ENCODE measurements at places on chromosomes 16 and 17.

DNA sequence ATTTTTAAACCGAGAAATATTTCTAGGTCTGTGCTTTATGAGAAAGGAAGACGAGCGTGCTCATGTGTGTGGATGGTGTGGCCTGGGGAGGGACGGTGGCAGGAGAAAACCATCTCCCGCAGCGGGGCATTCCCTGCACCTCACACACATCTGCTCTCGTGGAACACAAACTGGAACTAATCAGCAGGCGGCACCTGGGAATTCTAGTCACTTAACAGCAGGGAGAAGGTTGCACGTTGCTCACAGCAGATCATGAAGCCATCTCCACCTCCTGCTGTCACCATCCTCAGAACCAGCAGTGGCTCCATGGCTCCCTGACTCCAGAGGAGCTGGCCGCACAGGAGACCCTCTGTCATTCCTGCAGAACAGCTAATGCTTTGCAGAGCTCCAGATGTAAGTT lies 35.2 kb downstream of the ADCY9 start:
- no peak for DNase-seq

DNA sequence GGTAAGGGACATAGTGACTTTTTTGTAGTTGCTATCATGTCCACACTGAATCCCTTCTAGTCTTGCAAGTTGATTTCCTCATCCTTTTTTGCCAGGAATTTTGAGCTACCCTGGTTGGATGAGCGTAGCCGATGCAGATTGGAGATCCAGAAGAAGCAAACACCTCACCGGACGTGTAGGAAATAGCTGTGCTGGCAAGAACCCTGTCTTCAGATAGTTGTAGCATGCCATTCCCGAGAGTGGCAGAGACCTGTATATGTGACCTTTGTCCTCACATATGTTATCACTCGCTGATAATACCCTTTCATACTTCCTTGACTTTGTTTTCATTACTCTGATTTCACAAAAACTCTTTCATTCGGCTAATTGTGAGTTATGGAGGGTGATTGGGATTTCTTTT lies 6.2 kb upstream of the CASC3 start:
- peak; percentile 66 for DNase-seq

- DNase-seq, result no peak
Measured at GRCh38 chr16:68779891-68780290, 42.8 kb downstream of the CDH1 start.

DNA sequence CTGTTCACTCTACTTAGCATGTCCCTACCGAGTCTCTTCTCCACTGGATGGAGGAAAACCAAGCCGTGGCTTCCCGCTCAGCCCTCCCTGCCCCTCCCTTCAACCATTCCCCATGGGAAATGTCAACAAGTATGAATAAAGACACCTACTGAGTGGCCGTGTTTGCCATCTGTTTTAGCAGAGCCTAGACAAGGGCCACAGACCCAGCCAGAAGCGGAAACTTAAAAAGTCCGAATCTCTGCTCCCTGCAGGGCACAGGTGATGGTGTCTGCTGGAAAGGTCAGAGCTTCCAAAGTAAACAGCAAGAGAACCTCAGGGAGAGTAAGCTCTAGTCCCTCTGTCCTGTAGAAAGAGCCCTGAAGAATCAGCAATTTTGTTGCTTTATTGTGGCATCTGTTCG lies 2.8 kb upstream of the LPCAT2 start:
- DNase-seq, result no peak

DNA sequence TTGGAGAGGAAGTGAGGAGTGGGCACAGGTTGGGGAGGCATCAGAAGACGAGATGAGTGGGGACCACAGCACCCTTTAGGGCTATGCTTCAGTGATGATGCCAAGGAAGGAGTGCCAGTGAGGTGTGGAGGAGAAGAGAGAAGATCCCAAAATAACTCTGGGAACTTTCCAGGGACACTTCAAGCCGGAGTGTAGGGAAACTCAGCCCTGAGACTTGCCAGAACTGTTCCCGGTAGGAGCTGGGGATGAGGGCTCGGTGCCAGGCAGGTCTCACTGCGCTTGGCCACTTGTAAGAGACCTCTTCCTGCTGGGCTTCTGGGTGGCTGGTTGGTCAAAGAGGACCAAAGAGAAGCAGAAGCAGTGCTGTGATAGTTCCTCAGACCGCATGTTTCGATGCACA lies 63.6 kb downstream of the SHISA6 start:
- no peak for DNase-seq

GRCh38 chr16:80735846-80736245 lies 68.6 kb downstream of the CDYL2 start:
- DNase-seq, result no peak

GRCh38 chr17:13337864-13338371 lies 263.8 kb downstream of the HS3ST3A1 start:
- peak; percentile 59 for DNase-seq

DNA sequence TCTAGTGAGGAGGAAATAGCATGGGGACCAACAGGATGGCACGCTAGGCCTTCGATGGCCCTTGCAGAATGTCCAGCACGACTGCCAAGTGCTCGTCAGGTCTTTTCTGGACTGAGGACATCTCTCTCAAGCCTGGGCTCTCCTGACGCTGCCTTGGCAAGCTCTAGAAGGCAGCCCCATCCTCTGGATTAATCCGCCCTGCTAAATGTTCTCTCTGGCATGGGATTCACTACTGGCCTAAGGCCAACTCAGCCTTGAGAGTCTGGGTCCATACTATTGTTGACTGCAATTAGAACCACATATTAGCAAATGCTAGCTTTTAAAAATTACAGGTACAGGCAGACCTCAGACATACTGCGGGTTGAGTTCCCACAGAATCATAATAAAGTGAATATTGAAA lies 2.5 kb upstream of the CEP295NL start:
- no peak for DNase-seq

DNA sequence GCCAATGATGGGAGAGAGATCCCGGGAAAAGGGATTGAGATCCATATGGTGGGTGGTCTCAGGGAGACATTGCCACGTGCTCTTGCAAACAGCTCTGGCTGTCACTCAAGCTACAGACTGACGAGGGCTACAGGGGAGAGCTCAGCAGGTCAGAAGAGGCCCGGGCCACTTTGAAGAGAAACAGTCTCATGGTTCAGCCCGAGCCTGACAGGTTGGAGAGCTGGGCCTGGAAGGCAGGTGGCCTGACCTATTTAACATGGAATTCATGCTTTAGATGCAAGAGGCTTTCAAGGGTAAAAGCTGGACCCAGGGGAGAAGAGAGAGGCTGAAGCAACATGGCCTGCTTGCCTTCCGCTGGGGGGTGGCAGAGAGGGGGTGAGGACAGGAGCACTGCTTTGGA lies 81.0 kb upstream of the BRD7 start:
- no peak for DNase-seq

DNA sequence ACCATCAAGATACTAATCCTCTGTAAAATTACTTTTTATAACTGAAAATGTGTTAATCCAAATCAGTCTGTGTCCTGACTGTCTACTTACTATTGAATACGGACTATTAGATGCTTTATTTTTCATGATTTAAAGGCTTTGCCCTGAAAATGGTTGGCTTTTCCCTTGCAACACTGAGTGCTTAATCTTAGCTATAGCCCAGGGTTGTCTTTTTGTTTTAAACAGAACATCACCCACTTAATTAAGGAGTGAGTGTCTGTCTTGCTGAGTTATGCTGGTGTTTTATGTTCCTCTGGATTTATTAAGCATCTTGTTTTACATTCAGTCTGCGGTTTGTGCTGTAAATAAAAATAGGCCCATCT lies 11.0 kb downstream of the FTO start:
- no peak for DNase-seq

DNA sequence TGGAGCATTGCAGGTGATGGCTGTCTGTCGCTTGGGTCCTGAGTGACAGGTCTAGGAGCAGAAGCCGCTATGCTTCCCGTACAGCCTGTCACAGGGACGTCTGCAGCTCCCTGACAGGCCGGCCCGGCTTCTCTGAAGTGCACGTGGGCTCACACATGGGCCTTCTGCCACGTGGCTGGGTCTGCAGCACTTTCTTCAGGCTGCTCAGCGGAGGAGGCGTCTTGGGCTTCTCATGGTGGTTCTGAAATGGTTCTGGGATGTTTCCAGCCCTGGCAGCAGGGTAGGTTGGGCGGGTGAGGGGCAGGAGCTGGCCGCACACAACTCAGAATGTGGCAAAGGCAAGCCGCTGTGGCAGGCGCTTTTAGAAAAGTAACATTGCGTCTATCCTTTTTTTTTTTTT lies 80.3 kb upstream of the ZNF750 start:
- no peak for DNase-seq

GRCh38 chr17:27552276-27552732 lies 78.7 kb upstream of the LGALS9 start:
- no peak for DNase-seq

All from mucosa of descending colon (tissue), 3 donors.